ENCODE measurements at places on chromosomes 2 and 18. TPM values are rescaled to one million over a fixed set of nuclear protein-coding genes. Genes with fewer than 3 reads are reported as not detected.

GRCh38 chr18:63867368-63868125, 20.0 kb upstream of the SERPINB2 start:
- H3K4me3 ChIP-seq: no peak overlapping the region
- no peak overlapping the region for H3K27ac ChIP-seq
- no peak for DNase-seq
- no peaks in the 10 kb centered on the region for H3K36me3 ChIP-seq

- H3K4me3 ChIP-seq: no peak overlapping the region
- H3K27ac ChIP-seq: no peak overlapping the region
- H3K27me3 ChIP-seq: no peaks in the 10 kb centered on the region
- no peaks in the 10 kb centered on the region for H3K36me3 ChIP-seq
- H3K4me1 ChIP-seq: peaks cover 11% of the 10 kb centered on the region
- DNase-seq: no peak
These were observed 39.7 kb upstream of the MAP4K4 start for GRCh38 chr2:101657787-101658186.

- no peak overlapping the region for H3K27ac ChIP-seq
- H3K36me3 ChIP-seq: no peaks in the 10 kb centered on the region
- no peak for DNase-seq
- H3K4me1 ChIP-seq: no peaks in the 10 kb centered on the region
- no peaks in the 10 kb centered on the region for H3K27me3 ChIP-seq
These were observed 616.7 kb downstream of the GALR1 start for GRCh38 chr18:77866351-77866750.

- no peaks in the 10 kb centered on the region for H3K27me3 ChIP-seq
- no peaks in the 10 kb centered on the region for H3K36me3 ChIP-seq
- H3K4me3 ChIP-seq: no peak overlapping the region
- H3K4me1 ChIP-seq: peaks cover 3% of the 10 kb centered on the region
These were observed 5.2 kb upstream of the RUFY4 start for GRCh38 chr2:218063896-218064295.

- H3K27ac ChIP-seq: no peak overlapping the region
- H3K36me3 ChIP-seq: no peaks in the 10 kb centered on the region
- DNase-seq: no peak
- H3K27me3 ChIP-seq: no peaks in the 10 kb centered on the region
- peaks cover 2% of the 10 kb centered on the region for H3K4me1 ChIP-seq
These were observed 248.8 kb downstream of the EIPR1 start for GRCh38 chr2:3128786-3129185.

GRCh38 chr2:231940795-231941194, 14.6 kb upstream of the NPPC start:
- H3K4me3 ChIP-seq: no peak overlapping the region
- H3K4me1 ChIP-seq: no peaks in the 10 kb centered on the region
- H3K27me3 ChIP-seq: no peaks in the 10 kb centered on the region

CFAP65 gene
- total RNA-seq: 10.3 TPM

All from lung (tissue), 17 donors.